ENCODE measurements at places on chromosomes 3 and 15.

DNA sequence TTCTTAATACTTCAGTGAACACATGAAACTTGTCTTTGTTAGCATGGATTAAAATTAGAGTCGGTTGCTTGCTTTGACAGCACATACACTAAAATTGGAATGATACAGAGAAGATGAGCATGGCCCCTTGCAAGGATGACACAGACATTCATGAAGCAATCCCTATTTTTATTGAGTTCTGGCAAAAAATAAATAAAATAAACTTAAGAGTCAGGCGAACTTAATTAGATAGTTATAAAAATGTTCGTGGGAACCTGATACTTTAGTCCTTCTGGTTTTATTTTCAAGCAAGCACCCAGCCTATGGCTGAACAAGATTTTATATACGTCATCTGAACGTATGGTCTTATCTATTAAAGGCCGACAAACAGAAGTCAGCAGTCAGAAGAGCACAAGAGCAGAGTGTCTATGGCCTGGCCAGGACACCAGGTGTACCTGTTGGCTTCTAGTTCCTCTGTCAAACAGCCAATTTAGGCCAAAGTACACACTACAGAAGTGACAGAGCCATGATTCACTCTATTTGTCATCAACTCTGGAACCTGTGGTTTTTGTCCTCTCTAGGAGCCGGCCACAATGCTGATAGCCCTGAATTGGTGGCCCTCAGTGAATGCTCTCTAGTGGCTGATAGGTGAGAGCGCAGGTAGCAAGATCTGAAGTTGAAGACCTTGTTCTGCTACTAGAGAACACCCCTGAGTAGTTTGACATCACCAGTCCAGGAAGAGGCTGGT lies 64.3 kb downstream of the LEO1 start:
- DNase-seq: no peak

- no peak for DNase-seq
Observed at GRCh38 chr3:61820306-61820992, 259.1 kb downstream of the PTPRG start.

DNA sequence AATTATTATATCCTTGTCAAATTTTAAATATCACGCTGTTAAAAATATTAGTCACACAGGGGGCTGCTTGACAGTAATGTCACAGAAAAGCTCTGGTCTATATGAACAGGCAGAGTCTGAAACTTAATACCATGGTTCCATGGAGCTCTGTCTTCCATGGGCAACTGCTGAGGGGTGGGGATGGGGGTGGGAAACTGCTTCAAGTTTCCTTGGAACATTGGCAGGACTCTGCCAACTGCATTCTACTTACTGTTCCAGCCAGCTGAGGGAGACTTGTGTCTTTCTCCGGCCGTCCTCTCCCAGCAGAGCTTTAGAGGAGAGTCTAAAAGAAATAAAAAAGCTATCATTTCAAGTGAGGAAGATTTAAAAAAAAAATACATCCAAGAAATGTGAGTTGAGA lies 348.7 kb downstream of the ZIC1 start:
- no peak for DNase-seq

DNA sequence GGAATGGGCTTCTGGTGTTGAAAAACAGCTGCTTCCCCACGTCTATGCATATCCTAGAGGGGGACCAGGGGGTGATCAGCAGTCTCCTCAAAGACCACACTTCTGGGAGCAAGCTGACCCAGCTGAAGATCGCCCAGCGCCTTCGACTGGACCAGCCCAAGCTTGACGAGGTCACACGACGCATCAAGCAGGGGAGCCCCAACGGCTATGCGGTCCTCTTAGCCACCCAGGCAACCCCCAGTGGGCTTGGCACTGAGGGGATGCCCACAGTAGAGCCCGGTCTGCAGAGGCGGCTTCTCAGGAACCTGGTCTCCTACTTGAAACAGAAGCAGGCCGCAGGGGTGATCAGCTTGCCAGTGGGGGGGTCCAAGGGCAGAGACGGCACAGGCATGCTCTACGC lies 2.5 kb downstream of the RBM15B start:
- no peak for DNase-seq

DNA sequence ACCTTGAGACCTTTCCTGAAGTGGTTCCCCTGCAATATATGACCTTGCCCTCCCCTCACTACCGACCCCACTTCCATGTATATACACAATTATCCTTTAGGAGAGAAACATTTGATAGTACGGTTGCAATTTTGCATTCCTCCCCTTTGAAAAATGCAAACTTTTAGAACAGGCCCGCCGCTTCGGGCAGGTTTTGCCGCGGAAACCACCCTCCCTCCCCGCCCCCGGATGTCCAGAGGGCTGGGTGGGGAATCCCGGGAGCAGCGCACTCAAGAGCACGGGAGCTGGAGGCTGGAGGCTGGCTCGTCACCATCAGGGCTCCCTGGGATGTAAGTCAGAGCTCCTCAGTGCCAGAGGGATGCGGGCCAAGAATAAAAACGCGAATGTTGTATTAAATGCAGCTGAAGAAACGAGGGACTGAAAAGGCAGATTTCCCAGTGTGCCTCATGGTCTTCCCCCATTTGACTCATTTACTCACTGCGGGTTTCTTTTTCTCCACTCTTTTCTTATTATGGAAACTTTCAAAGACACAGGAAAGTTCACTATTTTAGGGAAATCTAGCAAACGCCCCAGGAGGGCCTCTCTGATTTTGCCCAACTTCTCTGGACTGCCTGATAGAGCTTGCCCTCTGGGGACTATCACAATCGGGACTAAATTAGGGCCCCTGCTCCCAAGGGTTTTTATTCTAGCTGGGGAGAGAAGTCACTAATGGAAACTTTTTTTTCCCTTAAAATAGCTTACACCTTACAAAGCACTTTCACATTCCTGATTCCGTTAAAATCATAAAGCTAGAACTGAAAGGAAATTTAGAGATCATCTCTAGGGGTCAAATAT lies 2.9 kb upstream of the USP3 start:
- peak; percentile 58 for DNase-seq

- DNase-seq: peak; percentile 19
Observed at GRCh38 chr15:61195116-61196002, 33.7 kb downstream of the RORA start.

DNA sequence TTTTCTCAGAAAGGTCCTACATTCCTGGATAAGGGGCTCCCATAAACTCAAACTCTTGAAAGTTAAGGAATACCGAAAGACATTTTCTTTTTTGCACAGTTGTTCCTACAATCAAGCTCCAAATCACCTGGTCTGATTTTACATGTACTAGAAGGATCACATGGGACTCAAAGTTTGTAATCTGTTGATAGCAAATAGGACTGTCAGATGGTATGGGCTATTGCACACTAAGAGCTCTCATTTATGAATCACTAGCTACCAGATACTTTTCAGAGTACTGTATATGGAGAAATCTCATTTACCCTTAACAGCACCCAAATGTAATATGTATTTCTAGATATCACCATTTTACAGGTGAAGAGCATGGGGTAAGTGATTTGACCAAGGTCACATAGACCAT lies 49.5 kb upstream of the CMSS1 start:
- DNase-seq: no peak

DNA sequence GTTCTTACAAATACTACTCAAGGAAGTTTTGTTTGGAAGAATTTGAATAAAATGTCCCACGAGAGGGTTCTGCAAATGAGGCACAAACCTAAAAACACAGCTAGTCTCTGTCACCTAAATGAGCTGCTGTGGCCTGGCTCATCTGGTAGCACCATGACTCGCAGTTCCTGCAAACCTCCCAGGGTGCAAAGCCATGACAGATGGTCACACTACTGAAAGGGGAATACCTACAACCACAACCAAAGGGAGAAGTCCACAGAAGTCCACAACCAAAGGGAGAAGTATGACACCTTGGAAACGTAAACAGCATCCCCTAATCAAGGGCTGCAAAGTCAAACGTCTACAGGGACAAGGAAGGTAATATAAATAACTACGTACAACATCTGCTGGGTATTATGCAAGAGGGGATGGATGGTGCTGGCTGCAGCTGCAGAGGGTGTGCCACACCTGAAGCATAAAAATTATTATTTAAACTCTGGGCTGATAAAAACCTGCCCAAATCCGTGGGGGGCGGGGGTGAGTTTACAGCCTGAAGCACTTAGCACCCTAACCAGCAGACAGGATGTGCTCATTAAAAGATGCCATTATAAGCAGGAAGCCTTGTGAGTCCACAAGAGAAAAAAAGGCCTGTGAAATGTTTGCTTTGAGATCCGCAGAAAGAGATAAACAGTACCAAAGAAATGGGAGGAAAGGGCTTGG lies 184.0 kb downstream of the MAGI1 start:
- no peak for DNase-seq

- no peak for DNase-seq
Observed at GRCh38 chr3:30002797-30003196, 603.6 kb upstream of the TGFBR2 start.

- no peak for DNase-seq
Observed at GRCh38 chr3:102530415-102531181, 95.8 kb downstream of the ZPLD1 start.

DNA sequence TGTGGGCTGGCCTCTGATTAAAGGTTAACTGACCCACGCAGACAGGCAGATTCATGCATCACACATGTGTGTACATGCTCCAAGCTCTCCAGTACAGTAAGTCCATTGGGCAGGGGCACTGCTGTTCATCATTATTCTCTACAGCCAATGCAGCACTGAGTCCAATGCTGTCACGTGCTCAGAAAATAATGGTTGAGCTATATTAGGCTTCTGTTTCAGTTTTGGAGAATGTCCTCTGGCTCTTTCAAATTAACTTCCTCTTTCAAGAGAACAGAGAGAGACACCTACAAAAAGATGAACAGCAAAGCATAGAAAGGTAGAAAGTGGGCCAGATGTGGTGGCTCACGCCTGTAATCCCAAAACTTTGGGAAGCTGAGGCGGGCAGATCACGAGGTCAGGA lies 202.6 kb downstream of the MEX3B start:
- no peak for DNase-seq

DNA sequence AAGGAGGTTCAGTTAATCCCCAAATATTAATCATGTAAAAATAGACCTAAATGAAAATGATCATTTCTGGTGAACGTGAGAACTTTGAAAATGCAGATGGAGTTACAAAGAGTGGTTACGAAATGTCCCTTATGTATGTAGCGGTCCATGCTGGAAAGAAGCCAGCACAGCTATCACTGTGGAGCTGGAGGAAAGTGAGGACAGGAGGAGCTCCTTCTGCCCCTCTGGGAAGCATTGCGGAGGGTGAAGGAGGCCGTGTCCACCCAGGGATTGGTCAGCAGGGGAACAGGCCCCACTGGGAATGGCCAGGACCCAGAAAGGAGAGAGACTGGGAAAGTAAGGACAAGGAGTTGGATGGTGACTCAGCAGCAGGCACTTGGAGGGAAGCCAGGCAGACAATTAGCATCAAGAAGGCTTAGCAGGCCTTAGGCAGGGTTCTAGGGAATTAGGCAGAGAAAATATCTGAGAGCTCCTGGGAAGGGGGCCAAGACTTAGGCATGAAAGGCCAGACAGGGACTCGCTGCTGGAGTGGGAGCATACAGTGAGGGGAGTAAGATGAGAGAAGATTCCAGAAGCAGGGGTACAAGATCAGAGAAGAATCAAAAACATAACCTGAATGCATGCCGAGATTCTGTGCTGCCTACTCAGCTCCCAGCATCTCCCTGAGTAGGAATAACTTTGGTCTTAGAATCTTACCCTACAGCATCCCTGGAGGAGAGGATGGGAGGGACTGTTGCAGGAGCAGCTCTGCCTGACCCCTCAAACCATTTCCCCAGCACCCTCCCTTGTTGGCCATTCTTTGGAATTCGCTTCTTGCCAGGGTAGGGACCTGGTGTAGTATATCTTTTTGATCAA lies 171.0 kb upstream of the UMPS start:
- no peak for DNase-seq

DNA sequence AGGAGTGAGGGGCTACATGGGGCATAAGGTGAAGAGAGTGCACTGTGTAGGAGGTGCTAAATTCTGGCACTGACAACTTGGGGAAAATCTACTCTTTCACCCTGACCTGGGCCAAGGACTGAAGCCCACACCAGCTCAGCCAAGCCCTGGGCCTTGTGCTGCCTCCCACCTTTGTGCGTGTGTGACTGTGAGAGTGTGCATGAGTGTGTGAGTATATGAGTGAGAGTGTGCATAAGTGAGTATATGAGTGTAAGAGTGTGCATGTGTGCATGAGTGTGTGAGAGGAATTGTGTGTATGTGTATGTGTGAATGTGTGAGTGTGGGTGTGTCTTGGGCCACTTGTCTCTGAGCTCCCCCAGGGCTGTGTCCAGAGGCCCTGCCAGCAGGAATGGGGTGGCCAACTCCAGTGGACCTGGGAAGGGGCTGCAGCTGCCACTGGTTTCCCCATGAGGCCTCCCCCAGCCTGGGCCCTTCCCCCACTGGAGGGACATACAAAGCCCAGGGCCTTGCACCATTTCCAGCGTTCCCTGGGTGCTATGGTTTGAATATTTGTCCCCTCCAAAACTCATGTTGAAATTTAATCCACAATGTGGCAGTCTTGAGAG lies 15.2 kb downstream of the C3orf22 start:
- DNase-seq: no peak

DNA sequence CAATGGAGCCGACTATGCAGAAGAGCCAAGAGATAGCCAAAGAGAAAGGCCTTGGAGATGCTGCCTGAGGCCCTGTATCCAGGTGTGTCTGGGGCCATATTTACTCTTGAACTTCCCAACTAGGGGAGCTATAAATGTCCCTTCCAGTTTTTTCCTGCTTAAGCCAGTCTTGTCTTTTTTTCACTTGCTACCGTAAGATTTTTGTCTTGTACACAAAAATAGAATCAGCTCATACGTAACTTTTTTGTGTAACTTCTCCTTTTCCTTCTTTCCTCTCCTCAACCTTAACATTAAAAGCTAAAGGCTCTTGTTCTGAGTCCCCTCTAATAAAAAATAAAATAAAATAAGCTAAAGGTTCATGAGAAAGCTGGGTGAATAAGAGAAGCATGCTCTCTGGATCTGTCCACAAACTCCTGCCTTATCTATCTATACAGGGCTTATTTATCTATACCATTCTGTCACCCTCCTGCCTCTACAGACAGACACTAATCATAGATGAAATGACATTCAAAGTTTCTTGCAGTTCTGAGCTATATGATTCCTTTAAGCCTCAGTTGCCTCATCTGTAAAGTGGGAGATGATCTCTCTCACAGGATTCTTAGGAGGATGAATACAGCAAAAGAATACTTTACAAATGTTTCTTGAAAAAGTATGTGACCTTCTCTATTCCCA lies 4.6 kb downstream of the SUMF1 start:
- DNase-seq: no peak

GRCh38 chr15:64288999-64289398 lies 67.0 kb downstream of the CSNK1G1 start:
- no peak for DNase-seq

GRCh38 chr3:106172780-106173179 lies 304.0 kb upstream of the CBLB start:
- no peak for DNase-seq

DNA sequence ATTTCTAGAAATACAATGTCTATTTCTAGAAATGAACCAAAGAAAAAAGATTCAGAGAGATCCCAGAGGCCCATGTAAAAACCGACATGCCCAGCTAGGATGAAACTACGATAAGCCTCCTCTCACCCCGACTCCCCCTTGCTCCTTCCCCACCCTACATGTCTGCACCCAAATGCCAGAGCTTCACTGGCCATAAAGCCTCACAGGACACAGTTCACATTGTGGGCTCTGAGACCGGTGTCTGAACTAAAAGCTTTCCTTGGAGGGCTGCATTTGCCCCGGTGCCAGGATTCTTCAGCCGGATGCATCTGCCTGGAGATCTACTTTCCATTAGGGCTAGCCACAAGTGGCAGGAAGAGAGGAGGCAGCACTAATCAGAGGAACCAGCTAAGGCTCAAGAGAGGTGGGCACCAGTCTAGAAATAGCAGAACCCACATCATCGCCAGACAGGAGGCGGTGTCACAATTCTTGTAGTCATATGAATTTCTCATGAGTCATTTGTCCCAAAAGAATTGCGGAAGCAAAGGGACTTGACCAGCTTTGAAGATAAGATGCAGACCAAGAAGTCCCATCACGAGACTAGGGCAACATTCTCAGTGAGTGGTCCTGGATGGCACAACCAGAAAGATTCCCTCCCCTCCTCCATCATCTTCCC lies 353.6 kb downstream of the NTRK3 start:
- DNase-seq: no peak
